Activated CD4-positive, alpha-beta T cell treated with anti-CD3 and anti-CD28 coated beads for 4 hours (primary cell): ENCODE measurements at places on chromosomes 3 and 15.
A peak's percentile ranks its signal among the peaks of the same experiment; 100 is the strongest.

DNA sequence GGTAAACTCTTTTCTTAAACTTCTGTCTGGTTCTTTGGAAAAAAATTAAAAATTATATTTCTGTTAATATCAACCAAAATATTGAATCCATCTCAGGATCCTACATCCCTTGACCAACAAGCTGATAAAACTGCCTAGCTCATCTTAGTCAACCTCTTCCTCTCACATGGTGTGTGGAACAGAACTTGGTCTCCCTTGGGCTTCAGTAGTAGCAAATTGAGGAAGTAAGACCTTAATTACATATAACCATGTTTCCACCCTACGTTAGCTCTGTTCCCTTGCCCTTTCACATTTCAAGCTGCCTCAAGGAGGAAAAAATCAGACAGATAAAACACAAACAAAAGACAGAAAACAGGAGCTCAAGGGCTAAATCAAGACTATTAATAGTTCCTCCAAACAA lies 116.4 kb downstream of the GREM1 start:
- no peak for DNase-seq

DNA sequence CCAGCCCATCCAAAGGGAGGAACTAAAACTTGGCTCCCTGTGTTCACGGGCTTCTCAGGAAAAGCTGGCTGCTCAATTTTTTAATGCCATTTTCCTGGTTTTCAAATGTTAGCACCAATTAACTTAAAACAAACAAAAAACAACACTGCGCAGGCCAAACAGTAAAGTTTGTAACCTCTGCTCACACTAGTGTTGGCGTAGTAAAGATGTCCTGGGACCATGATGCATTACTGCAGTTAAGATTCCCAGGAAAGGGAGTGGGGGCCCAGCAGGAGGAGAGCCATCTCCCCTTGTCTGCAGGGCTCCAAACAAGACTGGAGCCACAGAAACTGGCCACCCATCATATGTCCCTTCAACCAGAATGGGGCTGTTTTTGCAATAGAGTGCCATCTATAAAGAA lies 74.0 kb downstream of the KY start:
- no peak for DNase-seq

GRCh38 chr15:87877114-87877810 lies 379.3 kb downstream of the NTRK3 start:
- no peak for DNase-seq

GRCh38 chr15:40564591-40565332 lies at the start of gene CCDC32:
CCDC32 (minus strand) TSS chr15:40565042; CDS start chr15:40563015, 2,027 bp downstream.
- peak; percentile 92 for DNase-seq

- DNase-seq = no peak
These were observed 10.1 kb downstream of the ARL14 start for GRCh38 chr3:160686955-160687535.

DNA sequence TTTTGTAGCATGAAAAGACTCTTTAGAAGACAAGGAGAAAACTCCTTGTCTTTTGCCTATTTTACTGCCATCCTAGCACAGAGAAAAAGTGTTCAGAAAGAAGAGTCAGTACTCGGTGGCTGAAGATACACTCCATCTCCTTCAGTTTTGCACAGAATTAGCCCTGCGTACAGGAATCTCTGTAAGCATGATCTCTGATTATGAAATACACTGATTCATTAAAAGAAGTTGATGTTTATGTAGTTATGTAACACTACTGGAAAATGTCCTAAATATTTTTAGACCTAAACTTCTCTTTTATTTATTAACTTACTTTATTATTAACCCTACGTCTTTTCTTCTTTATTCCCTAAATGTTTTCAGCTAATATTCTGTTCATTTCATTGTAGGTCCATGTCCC lies 138.4 kb downstream of the LEKR1 start:
- no peak for DNase-seq

- DNase-seq = no peak
These were observed 4.8 kb upstream of the PHGR1 start for GRCh38 chr15:40345867-40346578.

- DNase-seq = no peak
These were observed 53.8 kb downstream of the GASK1A start for GRCh38 chr3:43032646-43033628.

GRCh38 chr3:135865085-135865484 lies 100.4 kb upstream of the PPP2R3A start:
- DNase-seq = no peak

- no peak for DNase-seq
These were observed 22.6 kb downstream of the ZIC1 start for GRCh38 chr3:147431751-147432150.

DNA sequence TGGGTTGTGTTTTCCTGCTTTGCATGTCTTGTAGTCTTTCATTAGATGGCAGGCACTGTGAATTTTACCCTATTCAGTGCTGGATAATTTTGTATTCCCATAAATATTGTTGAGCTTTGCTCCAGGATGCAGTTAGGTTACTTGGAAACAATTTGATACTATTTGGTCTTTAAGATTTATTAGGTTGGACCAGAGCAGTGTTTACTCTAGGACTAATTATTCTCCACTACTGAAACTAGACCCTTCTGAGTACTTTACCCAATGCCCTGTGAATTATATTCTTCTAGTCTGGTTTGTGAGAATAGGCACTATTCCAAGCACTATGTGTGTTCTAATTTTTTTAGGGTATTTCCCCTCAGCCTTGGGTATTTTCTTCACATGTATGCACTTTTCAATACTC lies 37.8 kb upstream of the TASOR start:
- DNase-seq = no peak

- no peak for DNase-seq
These were observed 16.0 kb upstream of the CCNL1 start for GRCh38 chr3:157175691-157176507.

DNA sequence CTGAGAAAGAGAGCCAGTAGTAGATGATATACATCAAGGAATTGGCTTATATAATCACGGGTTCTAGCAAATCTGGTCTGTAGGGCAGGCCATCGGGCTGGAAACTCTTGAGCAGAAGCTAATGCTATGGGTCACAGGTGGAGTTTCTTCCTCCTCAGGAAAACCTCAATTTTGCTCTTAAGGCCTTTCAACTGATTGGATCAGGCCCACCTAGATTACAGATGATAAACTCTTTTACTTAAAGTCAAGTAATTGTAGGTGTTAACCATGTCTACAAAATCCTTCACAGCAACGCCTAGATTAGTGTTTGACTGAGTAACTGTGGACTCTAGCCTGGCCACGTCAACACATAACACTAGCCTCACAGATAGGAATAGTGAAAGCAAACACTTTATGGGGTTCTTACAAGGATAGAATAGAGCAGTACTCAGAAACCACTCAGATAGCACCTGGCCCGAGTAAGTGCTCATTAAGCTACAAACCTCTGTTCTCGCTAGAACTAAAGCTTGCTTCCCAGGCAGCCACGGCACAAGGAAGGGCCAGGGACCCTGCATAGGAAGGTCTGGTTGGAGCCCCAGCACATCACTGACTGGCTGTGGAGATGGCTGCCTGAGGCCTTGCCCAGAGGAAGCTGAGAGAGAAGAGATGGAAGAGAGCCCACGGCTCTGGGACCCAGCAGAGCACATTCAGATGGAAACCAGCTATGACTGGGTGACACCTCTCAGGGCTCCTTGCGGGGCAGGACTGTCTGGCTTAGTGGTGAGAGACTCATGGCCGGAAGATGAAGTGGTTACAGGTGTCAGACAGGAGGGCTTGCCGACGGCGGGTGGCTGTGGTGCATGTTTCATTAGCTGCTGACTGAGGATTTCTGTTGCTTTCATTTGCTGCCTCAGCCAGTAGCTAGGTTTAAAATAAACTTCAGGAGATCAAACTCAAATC lies 202.5 kb upstream of the TLE3 start:
- peak; percentile 71 for DNase-seq
